ENCODE measurements at places on chromosomes 7 and 10.

- DNase-seq = no peak
Measured at GRCh38 chr10:60877777-60878120, 66.2 kb downstream of the RHOBTB1 start.

- no peak for DNase-seq
Measured at GRCh38 chr7:123043642-123044041, 48.1 kb upstream of the TAS2R16 start.

- DNase-seq = no peak
Measured at GRCh38 chr10:77240706-77241349, 396.8 kb downstream of the KCNMA1 start.

DNA sequence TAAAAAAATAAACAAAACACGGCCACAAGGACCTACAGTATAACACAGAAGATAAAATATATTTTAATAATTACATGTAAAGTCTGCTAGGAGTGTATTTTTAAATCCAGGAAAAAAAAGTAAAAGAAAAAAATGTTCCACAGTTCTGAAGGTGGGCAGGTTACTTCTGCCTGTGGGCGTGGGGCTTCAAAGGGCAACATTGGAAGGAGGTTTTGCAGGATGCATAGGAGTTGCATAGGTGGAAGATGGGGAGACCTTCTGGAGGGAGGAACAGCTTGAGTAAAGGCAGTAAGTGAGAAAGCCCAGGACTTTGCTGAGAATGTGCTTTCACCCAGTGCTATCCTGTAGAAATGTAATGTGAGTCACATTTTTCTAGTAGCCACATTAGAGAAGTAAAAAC lies 37.5 kb upstream of the PLXNA4 start:
- DNase-seq = no peak

DNA sequence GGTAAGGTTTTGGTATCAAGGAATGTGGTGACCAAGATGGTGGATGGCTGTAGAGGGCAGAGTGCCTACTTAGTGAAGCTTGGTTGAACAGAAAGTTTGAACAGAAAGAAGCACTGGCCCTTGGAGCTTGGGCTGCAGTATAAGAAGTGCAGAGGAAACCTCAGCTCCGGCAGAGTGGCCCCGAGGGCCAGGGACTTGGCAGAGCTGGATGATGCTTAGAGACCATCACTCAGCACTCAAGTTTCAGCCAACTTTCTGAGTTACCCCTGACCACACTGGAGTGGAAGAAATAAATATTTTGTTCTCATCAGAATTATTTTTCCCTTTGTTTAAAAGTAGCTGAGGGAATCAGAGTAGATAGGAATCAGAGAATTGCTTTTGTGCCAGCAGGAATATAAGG lies 336.7 kb downstream of the C7orf25 start:
- no peak for DNase-seq

GRCh38 chr10:42952931-42953683 lies 123.8 kb upstream of the RET start:
- DNase-seq = no peak

DNA sequence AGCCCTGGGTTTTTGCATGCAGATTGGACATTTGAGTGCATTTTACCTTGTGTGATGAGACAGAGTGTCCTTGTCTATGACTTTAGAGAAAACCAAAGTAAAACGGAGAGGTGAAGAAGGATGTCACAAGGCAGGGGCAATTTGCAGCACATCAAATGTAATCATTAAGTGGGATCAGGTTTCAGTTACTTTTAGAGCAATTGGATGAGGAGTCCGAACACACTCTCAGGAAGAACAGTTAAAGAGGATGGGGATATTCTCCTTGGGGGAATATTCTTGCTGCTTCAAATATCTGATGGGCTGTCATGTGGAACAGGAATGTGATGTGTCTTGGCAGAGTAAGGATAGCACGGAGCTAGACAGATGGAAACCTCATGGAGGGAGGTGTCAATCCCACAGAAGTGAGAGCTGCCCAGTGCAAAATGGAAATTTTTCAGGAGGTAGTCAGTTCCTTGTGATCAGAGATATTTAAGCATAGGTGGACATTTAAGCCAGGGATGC lies 757 bp downstream of the RAB19 start:
- DNase-seq = no peak

- DNase-seq = no peak
Measured at GRCh38 chr7:816751-817671, 15.3 kb upstream of the SUN1 start.

DNA sequence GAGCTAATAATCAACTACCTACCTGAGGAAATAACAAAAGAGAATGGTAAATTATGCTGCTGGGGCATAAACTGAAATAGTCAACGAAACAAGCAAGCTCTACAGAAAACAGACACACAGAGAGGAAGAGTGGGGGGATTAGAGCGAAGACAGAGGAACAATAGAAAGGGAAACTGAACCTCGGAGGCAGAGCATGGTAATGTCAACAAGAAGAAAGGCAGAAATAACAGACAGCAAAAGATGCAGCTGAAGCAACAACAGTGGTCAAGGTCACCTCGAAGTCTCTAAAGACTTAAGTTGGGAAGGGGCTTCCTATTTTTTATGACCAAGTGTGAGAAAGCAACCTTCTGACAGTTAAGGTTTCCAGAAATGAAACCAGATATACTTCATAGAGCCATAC lies 177.0 kb downstream of the ZNF438 start:
- no peak for DNase-seq

DNA sequence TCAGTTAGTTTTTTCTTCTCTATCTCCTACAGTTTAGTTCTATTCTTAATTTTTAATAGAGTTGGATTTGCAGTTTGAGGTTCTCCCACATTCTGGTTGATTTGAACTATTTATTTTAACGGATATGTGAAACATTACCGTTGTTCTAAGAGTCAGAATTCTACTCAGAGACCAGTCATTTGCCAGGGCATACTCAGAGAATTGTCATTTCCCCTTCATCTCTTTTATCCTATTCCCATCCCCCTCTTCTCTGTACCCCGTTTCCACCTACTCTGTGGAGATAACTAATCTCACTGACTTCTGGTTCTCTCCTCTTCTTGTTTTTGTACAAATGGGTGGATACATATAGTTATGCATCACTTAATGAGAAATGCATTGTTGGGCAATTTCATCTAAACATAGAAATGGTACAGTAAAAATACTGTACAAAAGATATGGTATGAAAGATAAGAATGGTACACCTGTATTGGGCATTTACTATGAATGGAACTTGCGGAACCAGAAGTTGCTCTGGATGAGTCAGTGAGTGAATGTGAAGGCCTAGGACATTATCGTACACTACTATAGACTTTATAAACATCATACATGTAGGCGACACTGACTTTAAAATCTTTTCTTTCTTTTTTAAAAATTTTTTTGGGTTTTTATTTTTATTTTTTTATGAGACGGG lies 53.1 kb downstream of the INPP5F start:
- no peak for DNase-seq

GRCh38 chr7:127751062-127751461 lies 99.1 kb downstream of the SND1 start:
- no peak for DNase-seq

DNA sequence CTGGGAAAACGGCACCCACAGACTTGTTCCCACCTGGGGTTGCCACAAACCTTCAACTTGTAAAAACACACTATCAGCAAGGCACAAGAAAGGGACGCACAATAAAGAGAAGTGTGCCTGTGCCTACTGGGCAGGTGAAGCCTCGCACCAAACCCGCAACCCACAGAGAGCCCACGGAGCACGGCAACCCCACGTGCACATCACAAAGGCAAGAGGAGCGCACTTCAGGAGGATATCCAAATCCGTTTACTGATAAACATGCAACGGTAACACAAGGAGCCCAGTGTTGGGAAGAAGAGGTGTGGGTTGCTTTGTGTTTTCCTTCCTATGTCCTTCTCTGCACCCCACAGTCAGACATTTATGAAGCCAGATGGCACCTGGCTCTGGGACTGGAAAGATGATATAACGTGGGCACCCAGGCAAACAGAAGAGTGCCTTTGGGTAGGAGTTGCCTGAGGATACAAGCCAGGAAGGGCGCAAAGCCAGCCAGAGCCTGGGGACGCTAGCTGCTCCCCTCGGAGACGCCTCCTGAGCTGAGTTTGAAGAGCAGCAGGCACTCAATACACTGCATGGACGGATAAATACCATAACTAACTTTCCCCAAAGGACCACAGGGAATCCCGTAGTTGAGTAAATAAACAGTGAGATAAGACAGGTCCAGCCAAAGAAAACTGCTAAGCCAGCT lies 41.6 kb downstream of the TCERG1L start:
- DNase-seq = no peak

DNA sequence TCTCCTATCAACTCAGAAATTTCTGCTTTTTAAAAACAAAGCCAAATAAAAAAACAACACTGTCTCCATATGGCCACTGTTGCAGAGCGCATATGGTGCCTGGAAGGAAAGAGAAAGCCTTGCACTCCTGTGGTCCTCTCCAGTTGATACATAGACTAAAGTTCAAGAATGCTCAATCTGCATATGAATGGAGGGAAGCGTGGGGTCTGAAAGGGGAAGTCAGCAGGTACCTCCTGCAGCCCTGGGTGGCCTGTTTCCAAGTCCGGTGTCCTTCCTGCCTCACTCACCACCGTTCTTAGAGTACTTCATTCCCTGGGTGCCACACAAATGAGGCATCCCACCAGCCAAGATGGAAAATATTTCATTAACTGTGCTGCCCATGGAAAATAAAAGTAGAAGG lies 138.3 kb upstream of the PALS2 start:
- no peak for DNase-seq

DNA sequence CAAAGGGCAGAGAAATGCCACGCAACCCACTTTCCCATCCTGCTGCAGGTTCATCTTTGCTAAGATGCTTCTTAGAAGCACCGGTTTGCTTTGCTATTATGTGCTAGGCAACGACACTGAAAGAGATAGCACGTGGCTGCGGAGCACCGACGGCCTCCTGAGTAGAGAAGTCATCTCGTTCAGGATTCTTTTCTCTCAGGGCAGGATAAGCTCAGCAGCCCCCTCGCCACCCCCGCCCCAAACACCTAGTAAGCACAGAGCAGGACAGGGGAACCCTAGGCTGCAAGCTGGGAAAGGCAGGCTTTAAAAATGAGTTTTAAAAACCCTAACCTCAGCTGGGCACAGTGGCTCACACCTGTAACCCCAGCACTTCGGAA lies 15.0 kb downstream of the ASB13 start:
- DNase-seq = no peak

DNA sequence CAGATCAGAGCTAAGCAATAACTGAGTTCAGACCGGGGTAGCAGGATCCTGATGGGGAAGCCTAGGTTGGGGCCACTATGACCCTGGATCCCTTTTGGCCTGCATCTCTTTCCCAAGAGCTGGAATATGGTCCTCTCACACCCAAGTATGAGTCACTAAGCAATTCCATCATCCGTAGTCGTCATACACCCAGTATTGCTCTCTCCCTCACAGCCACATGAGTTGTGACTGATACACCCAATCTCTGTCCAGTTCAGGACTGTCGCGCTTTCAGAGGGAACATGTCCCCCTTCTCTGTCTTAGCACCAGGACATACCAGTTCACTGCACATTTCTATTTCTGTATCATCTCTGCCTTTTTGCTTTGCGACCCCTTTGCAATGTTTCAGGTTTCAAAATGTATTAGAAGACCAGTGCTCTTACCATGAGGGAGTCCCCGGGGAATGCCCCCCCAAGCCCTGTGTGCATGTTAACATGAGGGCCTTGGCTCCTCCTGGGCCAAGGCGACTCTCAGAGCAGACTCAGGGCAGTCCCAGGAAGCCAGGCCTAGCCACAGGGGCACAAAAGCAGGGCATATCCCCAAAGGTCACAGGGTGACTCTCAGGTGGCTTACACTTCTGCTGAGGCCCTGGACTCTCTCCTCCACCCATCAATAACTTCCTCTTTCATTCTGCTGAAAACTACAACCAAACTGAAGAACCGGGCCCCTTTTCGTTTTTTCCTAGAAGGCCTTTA lies 75.3 kb upstream of the SAMD8 start:
- DNase-seq = no peak

DNA sequence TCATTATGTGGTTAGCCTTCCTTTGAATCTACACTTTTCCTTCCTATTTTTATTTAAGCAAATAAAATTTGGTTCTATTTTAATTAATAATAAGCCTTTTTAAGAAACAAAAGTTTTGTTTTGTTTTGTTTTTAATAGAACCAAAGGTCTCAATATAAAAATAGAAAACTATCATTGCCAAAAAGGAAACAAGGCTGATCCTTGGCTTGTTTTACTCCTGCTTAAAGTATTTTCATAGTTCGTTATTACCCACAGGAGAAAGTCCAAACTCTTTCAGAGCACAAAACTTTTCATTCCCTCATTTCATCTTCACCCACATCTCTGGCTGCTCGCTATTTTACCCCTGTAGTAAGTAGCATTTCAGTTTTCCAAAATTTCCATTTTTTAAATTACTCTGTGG lies 374.8 kb downstream of the SEMA3D start:
- no peak for DNase-seq

DNA sequence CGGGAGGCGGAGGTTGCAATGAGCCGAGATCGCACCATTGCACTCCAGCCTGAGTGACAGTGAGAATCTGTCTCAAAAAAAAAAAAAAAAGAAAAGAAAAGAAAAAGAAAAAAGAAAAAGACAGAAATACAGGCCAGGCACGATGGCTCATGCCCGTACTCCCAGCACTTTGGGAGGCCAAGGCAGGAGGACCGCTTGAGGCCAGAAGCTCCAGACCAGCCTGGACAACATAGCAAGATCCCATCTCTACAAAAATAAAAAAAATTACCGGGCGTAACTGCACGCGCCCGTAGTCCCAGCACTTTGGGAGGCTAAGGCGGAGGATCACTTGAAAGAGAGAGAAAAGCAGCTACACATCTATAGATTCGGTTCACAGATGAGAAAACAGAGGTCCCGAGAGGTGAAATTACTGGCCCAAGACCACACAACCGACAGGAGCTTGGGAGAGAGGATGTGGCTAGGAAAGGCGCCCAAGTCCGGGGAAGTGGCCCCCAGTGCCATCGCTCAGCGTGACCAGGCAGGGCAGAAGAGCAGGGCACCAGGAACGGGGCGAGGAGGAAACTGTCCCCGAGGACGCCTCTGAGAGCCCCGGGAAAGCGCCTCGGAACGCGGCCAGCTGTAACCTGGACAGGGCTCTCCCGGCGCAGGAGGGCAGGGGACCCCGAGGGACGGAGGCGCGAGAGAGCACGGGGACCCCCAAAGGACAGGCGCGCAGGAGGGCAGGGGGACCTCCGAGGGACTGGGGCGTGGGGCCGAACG lies 612 bp downstream of the SNX8 start:
- DNase-seq = no peak

GRCh38 chr7:80804589-80804988 lies 114.3 kb downstream of the SEMA3C start:
- no peak for DNase-seq

Data from midbrain (tissue), 1 donor.